ENCODE measurements at places on chromosomes 16 and 17.

DNA sequence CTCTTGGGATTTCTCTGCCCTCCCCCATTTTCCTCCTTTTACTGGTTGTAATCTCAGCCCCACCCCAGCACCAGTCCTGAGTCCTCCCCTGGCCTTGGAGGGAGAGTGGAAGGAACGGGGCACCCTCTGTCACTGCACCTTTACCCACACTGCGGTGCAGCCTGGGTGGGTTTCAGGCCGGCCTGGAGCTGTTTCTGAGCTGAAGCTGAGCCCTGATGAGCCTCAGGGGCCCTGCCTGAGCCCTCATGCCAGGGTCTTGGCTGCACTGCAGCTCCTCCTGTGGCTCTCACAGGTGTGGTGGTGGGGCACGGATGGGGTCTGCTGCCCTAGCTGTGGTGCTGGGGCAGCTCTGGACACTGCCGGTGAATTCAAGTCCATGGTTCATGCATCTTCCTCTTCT lies 34.5 kb downstream of the RNF213 start:
- no peak for DNase-seq

- DNase-seq: no peak
These were observed 32.1 kb downstream of the NKD1 start for GRCh38 chr16:50580180-50580798.

GRCh38 chr17:7867881-7868329 lies 10.1 kb downstream of the CYB5D1 start:
- DNase-seq: no peak

GRCh38 chr16:72974142-72974769 lies 73.7 kb downstream of the ZFHX3 start:
- DNase-seq: no peak

DNA sequence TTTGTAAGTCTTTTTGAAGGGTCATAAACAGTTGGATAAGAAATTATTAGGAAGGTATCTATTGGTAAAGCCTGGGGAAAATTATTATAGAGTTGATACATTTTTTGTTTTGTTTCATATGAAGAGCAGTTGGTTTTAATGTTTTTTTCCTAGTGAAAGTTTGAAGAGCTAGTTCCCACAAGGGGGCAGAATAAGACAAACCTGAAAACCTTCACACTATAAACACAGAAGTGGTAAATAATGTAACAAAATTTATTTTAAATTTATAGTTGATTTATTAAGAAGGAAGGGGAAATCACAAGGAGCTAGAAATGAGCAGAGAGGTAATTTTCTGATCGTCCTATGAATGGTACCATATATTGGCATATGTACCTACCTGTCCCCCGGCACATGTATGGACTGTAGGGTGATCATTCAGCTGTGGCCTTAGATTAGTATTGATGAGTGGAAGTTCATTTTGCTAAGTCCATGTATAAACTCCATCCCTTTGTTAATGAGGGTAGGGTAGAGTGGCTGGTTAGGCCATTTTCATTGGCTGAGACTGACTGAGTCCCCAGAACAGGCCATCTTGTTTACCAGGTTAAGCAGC lies 116.3 kb downstream of the TANC2 start:
- no peak for DNase-seq

DNA sequence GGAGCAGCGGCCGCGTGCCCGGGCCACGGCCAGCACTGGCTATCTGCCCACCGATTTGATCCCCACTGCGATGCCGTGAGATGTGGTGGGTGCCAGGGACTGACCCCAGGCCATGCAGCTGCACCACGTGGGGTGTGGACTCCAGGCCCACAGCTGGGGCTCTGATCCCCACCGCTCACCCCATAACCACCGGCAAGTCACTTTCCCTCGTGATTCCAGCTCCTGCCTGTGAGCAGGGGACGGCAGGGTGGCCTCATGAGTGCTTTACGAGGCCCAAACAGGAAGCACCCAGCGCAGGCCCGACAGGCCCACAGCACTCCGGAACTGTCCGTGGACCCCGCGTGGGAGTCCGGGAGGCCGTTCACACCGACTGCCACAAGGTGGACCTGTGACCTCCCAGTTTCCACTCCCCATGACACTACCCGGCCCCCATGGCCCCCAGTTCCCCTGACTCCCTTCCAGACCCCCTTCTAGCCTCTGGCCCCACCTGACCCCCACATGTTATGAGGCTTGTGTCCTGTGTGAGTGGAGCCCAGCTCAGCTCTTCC lies 616 bp downstream of the PTX4 start:
- DNase-seq: no peak

GRCh38 chr16:19583665-19584300 lies 28.3 kb downstream of the VPS35L start:
- no peak for DNase-seq

- no peak for DNase-seq
These were observed 195.4 kb upstream of the C17orf78 start for GRCh38 chr17:37180376-37180775.

GRCh38 chr16:87125206-87126155 lies 191.7 kb downstream of the C16orf95 start:
- DNase-seq: no peak

GRCh38 chr17:77076124-77076830 lies 64.5 kb upstream of the SEC14L1 start:
- no peak for DNase-seq

GRCh38 chr17:73043686-73044581 lies 48.6 kb downstream of the SLC39A11 start:
- DNase-seq: no peak

DNA sequence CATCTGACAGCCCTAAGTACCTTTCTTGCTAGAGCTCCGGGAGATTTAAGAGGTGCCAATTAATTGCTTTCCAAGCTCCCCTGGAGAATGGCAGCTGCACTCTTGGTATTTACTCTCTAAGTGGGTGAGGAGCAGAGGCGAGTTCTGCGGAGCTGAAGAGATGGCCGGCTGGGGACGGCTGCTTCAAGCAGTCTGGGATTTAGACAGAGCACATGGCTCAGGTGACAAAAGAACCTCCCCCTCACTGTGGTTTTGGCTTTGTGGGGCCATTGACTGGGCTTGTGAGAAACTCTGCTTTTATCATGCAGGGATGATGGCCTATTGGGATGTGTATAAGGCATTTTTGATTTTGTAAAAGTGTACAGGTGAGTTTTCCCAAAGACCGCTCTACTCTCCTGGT lies 239.3 kb upstream of the EEF2KMT start:
- no peak for DNase-seq

- DNase-seq: no peak
These were observed 8.5 kb upstream of the LPO start for GRCh38 chr17:58229881-58230280.

DNA sequence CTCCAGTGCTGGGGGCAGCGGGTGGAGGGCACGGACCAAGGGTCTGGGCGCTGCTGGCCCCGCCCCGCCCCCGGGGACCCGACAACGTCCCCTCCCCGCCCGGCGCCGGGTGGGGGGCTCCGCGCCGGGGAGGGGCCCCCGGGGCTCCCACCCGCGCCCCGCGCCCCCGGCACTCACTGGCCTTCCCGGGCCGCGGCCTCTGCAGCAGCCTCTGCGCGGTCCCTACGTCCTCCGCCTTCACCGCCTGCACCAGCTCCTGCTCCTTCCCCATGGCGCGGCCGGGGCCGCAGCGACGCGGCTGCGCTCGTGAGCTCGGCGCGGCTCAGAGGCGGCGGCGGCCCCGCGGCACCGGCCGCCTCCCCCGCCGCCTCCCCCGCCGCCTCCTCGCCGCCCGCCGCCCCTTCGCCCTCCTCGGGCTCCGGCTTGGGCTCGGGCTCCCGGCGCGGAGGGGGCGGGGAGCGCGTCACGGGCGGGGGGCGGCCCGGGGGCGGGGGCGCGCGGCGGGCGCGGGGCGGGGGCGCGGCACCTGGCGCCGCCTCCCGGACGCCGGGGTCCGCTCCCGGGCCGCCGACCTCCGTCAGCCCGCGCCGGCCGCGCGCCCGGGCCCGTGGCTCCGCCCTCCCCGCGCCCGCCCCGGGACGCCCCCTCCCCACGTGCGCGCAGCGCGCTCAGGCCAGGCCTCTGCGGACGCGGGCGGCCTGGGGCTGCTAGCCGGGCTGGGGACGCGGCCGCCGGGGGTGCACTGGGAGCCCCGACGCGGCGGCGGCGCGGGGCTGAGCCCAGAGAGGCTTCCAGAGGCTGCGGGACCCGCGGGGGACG lies at the start of gene CASKIN1:
CASKIN1 (minus strand) TSS at position 444 of the 819 bp plus-strand sequence; CDS start at position 271, 173 bp downstream.
- DNase-seq: no peak

GRCh38 chr17:77451894-77452852 lies 311.4 kb downstream of the SEC14L1 start:
- DNase-seq: peak; percentile 67

DNA sequence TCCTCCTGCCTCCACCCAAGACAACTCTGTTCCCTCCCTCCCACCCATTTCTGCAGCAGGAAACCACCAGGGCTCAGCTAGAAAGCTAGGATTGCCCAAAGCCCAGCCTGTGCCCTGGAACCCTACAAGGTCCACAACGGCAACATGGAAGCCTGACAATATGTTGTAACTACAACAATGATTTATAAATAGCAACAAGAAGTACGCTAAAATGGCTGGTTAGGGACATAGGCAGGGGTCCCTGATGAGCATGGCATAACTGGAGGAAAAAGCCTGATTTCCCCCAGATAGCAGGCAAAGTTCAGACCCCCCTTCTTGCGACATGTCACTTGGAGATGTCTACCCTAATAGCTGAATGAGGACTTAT lies 6.6 kb downstream of the ST3GAL2 start:
- no peak for DNase-seq

DNA sequence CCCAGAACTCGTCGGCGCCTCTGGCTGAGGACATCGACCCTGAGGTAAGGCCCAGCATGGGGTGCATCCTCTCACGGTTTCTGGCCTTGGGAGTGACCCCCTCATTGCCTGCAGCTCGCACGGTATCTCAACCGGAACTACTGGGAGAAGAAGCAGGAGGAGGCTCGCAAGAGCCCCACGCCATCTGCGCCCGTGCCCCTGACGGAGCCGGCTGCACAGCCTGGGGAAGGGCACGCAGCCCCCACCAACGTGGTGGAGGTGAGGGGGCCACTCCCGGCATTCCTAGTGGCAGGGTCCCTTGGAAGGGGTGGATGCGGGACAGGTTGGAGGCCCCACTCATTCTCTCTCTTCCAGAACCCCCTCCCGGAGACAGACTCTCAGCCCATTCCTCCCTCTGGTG lies 8.4 kb upstream of the MRPL12 start:
- DNase-seq: no peak

GRCh38 chr17:35977509-35977908 lies 3.8 kb downstream of the CCL16 start:
- DNase-seq: no peak

- DNase-seq: no peak
These were observed 1447.4 kb upstream of the GOT2 start for GRCh38 chr16:60181536-60181935.

GRCh38 chr17:60891149-60891548 lies 213.5 kb downstream of the BCAS3 start:
- no peak for DNase-seq

GRCh38 chr16:85231959-85232358 lies 119.7 kb upstream of the CIBAR2 start:
- no peak for DNase-seq

- no peak for DNase-seq
These were observed 206.3 kb upstream of the TOM1L1 start for GRCh38 chr17:54694287-54694887.

GRCh38 chr16:63241497-63242028 lies 1205.3 kb upstream of the CDH8 start:
- no peak for DNase-seq

DNA sequence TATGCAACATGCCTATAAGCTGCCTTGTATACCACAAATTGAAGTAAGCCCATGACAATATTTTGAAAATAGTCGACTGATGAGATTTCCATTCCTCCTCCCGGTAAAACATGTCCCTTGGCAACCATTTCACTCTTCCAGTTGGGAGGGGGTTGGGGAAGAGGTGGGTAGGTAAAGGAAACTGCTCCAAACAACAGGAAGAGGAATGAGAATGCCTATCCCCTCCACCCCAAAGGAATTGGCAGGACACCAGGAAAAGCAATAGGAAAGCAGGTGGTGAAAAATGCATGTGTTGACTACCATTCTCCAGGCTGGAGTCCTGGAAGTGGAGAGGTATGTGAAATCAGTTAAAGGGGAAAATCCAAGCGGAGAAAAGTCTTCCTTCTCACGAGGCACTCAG lies 455.9 kb upstream of the PSMD7 start:
- DNase-seq: no peak

DNA sequence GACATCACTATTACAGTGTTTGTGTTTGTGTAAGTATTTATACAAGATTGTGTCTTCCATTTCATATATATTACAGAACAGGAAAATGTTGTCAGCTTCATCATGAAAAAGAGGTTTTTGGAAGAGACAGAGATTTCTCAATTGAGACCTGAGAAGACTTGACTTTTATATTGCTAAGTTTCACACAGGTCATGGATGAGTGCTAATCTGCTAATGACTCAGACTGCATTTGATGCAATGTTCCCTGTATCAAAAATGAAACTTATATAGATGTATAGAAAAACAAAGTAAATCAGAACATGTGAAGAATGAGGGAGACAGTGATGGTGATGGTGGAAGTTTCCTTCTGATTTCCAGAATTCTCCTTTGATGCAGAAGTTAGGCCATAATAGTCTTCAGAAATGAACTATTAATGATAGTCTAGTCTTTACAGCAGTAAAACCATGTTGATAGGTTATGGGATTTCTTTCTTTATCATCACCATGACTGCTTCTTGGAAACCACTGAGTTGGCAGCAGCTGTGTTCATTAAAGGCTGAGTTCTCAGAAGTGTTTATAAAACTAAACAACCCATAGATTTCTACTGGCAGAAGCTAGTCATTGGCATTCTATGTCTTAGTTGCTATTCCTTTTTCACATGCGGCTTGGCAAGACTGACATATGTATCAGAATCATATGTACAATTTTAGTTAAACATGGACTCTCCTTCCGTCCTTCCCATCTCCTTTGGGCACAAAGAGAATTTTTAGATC lies 56.1 kb downstream of the PCTP start:
- DNase-seq: no peak

- no peak for DNase-seq
These were observed 22.7 kb upstream of the KIF19 start for GRCh38 chr17:74303305-74303704.

All from tibial nerve (tissue), 4 donors.